Caki2 (cell line): ENCODE measurements at places on chromosomes 2 and 18. TPM values are rescaled to one million over a fixed set of nuclear protein-coding genes. Genes with fewer than 3 reads are reported as not detected.

GRCh38 chr2:31222071-31222470, 4.8 kb upstream of the CAPN14 start:
- DNase-seq: no peak

GRCh38 chr2:237864444-237864931, 5.1 kb downstream of the RAMP1 start:
- no peak for DNase-seq

GRCh38 chr2:37059841-37060240, 24.3 kb downstream of the HEATR5B start:
- DNase-seq: no peak

GRCh38 chr2:220335591-220335915, 708.1 kb downstream of the SLC4A3 start:
- DNase-seq: no peak

GRCh38 chr2:15269043-15269442, 292.1 kb downstream of the NBAS start:
- no peak for DNase-seq

GRCh38 chr2:20624884-20625485, 25.9 kb downstream of the HS1BP3 start:
- DNase-seq: no peak

GRCh38 chr2:43410055-43410604, 183.7 kb upstream of the ZFP36L2 start:
- DNase-seq: no peak

DNA sequence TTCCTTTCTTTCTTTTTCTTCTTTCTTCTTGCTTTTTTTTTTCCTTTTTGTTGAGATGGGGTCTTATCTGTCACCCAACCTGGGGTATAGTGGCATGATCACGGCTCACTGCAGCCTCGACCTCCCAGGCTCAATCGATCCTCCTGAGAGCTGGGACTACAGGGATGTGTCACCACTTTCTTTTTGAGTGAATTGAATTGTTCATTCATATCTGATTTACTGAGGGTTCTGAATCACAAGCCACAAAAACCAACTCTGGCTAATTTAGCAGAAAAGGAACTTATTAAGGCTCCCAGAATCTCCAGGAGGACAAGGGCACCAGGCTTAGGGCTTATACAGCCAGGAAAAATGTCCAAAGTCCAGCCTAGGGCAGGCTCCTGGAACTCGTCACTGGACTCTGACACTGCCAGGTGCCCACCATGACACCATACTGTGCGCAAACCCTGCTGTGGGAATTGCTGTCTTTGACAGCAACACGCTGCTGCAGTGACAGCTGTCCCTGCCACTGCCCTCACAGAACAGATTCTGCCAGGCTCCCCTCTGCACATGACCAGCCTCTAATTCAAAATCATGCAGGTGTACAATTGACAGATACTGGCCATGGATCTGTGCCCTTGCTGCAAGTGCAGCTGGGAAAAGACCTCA, 42.9 kb upstream of the EML6 start:
- no peak for DNase-seq

GRCh38 chr2:121605820-121606733, 43.2 kb downstream of the CLASP1 start:
- no peak for DNase-seq

DNA sequence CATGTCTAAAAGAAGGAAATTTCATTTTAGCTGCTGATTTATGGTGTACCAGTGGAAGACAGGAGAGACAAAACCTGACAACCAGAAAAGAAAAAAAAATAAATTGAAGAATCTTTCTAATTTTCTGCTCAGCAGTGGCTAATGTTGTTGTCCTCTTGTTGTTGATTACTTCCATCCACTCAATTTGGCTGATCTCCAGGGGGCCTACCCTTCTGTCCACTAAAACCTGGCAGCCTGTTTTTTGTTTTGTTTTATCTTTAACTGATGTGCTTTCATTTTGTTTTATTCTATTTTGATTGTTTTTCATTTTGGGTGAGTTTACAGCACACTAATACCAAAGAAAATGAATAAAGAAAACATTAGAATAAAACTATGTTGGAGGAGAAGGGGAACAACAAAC, 27.4 kb downstream of the TFPI start:
- DNase-seq: no peak

DNA sequence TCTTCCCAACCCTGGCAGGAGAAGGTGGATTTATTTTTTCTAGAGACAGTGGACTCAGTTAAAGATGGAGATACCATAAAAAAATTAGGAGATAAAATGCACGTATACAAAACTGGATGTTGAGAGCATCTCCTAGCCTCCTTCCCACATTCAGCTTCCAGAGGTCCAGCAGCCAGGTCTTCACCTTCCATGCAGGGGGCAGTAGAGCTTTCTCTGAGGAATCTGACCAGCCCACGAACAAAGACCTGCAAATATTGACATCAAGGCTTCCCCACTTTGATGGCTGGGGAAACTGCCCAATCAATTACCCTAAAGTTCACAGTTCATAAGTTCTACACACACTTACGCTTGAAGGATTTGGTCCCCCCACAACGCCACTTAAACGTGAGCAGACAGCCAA, 24.5 kb downstream of the AQP4 start:
- no peak for DNase-seq

- DNase-seq: no peak
These were observed 7.0 kb downstream of the TNS1 start for GRCh38 chr2:217995731-217996231.

Gene CYBRD1
- total RNA-seq: not detected in 2 replicates

Gene MOB1A
- total RNA-seq: 119 and 173 TPM in 2 replicates
